ENCODE measurements at places on chromosomes 5 and 9.

DNA sequence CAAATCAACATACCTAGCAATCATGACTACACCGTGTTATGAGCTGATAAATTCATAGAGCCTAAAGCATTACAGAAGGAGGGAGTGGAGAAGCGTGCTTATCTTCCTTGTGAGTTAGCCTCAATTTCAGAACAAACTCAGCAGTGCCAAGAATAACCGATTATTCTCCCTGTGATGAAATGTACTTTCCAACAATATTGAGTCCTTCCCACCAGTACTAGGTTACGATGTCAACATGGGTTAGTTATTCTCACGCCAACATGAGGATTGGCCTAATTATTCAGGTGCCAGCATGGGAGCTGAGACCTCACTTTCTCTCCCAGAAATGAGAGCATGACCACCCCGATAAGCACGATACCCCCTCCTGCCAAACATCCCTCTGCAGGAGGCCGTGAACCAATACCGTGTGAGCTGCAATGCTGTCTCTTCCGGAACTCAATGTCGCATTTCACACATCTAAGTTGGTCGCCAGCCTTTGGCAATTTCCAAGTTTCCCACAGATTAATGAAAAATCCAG is 193.7 kb downstream of the ENC1 start:
- peak; percentile 9 for DNase-seq

- no peak for DNase-seq
Observed at GRCh38 chr9:37812773-37813379, 12.3 kb downstream of the DCAF10 start.

- DNase-seq: no peak
Observed at GRCh38 chr9:90010793-90011192, 406.0 kb downstream of the GADD45G start.

- no peak for DNase-seq
Observed at GRCh38 chr9:86175223-86175622, 75.9 kb upstream of the GOLM1 start.

- DNase-seq: no peak
Observed at GRCh38 chr9:5629312-5630080, 589 bp downstream of the RIC1 start.

DNA sequence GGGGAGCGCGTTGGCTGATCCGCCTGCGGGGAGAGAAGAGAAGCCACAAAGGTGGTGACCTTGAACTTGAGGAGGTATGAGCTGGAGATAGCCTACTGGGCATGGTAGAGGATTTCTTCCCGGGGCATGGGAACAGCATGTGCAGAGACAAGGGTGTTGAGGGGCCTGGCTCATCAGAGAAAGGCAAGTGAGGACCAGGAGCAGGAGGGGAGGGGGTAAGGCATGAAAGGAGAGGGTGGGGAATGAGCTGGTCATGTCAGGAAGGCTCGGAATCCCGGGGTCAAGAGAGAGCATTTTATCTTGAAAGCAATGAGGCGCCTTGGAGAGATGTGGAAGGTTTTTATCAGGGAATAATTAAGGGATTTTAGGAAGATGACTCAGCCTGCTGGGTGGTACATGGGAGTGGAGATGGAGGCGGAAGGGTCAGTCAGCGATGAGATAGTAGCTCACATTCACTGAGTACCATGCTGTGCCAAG is 121.1 kb downstream of the LHX2 start:
- DNase-seq: no peak

- no peak for DNase-seq
Observed at GRCh38 chr5:172487671-172488070, 33.3 kb upstream of the SH3PXD2B start.

GRCh38 chr9:72751541-72751940 is 201.3 kb downstream of the ALDH1A1 start:
- DNase-seq: no peak

DNA sequence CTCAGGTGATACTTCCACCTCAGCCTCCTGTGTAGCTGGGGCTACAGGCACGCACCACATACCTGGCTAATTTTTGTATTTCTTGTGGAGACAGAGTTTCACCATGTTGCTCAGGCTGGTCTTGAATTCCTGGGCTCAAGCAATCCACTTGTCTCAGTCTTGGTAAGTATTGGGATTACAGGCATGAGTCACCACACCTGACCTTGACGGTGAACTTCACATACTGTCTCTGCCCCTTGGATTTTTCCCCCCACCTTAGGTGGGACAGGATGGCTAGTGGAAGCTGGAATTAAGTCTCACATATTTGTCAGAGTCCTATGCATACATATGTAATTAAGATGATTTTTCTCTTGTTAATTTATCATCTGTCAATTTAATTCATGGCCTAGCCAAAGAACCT is 20.9 kb upstream of the RFK start:
- no peak for DNase-seq

DNA sequence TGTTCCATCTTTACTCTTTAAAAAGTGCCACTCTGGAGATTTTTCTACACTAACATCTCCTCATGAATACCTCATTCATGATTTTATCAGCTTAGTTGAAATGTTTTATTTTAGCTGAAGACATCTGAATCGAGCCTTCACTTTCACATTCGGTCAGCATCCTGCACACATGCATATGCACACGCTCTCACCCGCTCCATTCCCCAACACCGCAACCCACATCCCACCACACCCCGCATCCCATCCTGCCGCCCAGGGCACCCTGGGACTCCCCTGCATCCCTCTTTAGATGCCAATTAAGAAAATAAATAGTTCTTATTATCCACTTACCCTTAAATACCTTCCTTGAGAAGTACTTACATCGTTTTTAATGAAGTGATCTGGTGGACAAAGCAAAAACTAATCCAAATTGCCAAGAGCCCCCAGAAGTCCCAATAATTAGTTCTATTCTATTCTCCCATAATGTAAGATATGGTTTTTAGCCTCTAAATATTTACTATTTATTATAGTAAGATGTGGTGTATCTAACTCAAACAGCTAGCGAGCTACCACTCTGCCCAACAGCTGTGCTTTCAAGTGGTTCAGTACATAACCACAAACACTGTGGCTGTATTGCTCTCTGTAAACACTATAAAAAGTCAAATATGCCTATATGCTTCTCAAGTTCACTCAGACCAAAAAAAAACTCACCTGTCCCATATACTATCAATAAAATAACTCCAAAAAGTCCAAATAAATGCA is 38.2 kb downstream of the GZMK start:
- DNase-seq: no peak

DNA sequence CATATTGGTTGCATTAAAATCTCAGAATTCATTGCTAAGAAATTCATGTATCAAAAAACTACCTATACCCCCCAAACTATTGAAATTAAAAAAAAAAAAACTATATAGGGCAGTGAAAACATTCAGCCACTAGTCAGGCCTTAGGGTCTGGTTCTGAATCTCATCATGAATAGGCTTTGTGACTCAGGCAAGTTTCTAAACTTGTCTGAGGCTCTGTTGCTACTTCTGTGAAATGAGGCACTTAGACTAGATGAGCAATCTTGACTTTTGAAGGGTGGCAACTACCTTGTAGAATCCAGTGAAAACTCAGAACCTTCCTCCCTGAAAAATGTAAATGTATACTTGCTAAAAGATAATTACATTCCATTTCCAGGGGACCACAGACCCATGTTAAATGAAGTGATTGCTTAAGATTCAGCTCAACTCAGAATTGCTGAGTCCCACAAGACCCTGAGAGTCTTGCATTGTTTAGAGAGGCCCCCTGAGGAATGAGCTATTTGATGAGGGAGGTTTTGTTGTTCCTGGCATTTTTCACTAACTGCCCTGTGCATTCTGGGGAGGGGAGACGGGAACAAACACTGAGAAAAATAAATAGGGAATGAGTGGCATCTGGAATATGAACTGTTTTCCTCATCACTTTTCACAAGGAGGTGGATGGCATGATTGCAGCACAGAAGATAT is 29.5 kb downstream of the RAI14 start:
- peak; percentile 59 for DNase-seq

DNA sequence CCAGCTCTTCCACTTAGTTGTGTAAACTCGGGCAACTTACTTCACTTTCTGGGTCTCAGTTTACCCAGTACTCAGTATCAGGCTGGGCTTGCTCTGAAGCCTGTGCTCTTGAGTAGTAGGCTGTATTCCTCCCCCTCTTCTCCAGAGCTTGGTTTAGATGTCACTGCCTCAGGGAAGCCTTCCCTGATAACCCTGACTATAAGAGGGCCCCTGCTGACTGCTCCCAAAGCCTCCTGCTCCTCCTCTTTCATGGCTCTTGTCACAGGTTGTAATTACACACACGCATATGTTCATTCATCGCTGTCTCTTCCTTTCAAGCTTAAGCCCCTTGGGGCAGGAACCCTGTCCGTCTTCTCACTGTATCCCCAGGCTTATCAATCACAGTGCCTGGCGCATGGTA is 140.2 kb downstream of the RGS3 start:
- no peak for DNase-seq

GRCh38 chr9:135296735-135297455 is 182.7 kb upstream of the PPP1R26 start:
- no peak for DNase-seq

- no peak for DNase-seq
Observed at GRCh38 chr5:36881807-36882206, 5.2 kb downstream of the NIPBL start.

- DNase-seq: no peak
Observed at GRCh38 chr5:35103637-35104299, 56.0 kb upstream of the AGXT2 start.

DNA sequence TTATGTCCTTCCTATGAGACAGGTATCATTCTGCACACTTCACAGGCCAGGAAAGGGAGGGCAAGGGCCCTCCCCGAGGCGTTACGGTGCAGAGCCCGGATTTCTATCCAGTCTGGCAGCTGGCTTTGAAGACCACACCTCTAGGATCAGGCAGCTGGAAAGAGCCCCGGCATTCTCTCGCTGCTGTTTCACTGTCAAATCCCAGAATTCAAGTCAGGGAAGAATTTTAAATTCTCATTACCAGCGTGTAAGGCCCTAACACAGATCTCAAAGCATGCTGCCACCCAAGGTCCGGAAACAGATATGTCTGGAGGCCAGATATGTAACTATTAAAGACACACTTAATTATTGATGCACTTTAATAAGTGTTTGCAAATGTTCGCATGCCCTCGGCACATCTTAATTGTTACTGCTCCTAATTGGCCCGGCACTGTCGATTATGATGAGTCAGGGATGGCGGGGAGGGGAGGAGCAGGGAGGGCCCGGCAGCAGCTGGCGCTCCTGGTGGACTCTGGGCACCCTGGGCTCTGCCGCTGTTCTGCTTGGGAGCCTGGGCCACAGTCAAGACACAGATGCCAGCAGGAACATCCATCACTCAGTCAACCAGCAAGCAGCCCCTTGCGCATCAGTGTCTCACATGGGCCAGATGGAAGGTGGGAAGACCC is 76.3 kb upstream of the BARHL1 start:
- no peak for DNase-seq

DNA sequence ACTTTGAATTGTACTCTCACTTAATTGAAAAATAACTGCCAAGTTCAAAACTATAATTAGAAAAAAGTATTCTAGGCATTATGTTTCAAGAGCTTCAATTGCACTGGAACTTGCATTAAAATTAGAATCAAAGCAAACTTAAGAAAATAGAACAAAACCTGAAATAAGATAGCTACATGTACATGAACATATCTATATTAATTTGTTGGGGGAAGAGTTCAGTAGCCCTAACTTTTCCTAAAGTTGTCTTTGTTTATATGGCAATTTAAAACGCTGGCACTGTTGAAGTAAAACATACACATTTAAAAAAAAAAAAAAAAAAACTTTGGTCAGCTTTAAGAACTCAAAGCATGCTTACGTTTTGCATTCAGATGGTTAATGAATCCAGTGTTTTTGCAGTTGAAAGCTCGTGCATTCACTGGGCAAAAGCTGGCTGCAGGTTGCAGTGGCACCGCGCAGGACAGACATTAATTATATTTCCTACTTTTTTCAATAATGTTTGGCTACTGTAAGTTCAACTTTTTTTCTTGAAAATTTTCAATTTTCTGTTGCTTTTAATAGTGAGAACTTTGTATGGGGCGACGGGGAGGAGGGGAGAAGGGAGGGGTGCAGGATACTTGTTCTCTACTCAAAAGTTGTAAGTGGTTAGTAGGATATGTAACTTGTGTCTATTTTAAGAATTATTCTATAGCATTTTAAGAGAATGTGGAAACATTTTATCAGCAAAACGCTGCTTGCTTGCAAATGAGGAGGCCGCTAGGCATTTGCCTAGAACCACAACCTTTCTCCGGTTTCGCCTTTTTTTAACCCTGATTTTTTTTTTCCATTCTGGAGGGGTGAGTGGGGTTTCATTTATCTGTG is 3.9 kb downstream of the NR2F1 start:
- DNase-seq: no peak

GRCh38 chr9:8221462-8221861 is 421.9 kb upstream of the DMAC1 start:
- DNase-seq: no peak

DNA sequence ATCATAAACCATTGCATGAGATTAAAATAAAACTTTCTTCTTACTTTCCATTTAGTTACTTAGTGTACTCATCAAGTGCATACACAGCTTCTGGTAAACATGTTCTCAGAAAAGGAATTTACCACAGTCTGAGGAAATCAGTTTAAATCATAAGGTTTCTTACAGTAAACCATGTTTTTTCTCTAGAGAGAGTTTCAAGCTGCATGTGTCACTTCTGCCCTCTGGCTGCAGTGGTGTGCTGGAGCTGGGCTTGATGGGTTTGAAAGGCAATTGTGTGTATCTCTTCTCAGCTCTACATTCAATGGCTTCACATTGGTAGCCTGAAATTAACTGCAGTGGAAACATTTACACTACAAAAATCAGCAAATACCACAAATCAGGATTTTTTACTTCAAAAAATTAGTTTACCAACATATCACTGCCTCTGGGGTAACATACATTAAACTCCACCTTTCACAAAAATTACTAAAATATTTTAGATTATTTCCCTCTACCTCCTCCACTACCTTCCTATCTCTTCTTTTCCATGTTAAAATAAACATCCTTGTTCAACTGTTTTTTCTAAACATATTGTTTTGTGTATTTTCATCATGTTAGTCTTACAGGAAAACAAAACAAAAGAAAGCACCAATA is 414.3 kb downstream of the ANXA1 start:
- peak; percentile 4 for DNase-seq

- DNase-seq: peak; percentile 69
Observed at GRCh38 chr9:114653556-114654159, 3.9 kb downstream of the TEX53 start.
